ENCODE measurements at places on chromosomes 7 and 10.

DNA sequence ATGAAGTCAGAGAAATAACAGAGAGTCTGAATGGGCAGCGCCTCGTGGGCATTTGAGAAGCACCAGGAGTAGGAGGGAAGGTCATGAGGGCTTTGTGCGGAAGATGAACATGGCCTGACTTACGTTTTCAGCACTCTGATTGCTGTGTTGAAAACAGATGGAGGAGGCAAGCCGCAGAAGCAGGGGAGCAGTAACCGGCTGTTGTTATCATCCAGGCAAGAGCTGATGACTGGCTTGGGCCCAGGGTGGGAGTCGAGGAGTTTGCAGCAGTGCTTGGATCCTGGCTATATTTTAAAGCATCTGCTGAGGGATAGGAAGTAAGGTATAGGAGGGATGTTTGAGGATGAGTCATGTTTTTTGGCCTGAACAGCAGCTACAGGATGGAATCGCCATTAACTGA lies 12.7 kb upstream of the PDLIM1 start:
- DNase-seq, result no peak

DNA sequence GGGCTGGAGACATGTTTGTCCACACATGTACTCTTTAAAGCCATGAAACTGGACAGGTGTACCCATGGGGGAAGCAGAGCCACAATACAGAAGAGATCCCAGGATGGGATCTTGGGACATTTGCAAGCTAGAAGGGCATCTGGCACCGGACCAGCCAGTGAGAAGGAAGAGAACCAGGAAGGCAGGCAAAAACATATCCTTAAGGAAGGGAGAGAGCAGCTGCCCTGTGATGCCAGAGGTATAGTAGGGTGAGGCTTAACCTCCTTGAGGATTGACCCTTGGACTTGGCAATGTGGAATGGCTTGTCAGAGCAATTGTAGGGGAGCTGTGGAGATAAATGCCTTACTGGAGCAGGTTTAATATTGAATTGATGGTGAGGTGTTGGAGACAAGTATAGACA lies 17.9 kb upstream of the SUV39H2 start:
- no peak for DNase-seq

- DNase-seq, result no peak
Measured at GRCh38 chr10:4651404-4652037, 174.5 kb upstream of the AKR1E2 start.

GRCh38 chr7:66683770-66684123 lies 55.1 kb downstream of the KCTD7 start:
- no peak for DNase-seq

GRCh38 chr10:77892021-77892739 lies 34.4 kb downstream of the DLG5 start:
- DNase-seq, result no peak

- DNase-seq, result no peak
Measured at GRCh38 chr7:75762350-75762917, 9.6 kb downstream of the CCL26 start.

DNA sequence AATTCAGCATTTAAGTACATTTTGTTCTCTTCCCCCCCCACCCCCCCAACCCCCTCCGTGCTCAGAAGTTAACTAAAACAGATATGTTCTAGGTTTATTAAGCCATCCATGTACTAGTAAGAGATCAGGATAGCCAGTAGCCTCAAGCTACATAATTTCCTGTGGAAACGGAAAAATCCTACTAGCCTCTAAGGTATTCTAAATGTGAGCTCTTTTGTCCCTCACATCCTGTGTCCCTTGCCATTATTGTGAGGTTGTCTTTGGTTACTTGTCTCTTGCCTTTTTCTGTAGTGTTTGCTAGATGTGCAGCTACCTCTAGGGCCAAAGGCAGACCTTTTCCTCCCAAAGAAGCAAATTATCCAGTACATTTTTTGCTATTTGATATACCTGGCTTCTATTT lies 92.1 kb downstream of the BTRC start:
- DNase-seq, result no peak

DNA sequence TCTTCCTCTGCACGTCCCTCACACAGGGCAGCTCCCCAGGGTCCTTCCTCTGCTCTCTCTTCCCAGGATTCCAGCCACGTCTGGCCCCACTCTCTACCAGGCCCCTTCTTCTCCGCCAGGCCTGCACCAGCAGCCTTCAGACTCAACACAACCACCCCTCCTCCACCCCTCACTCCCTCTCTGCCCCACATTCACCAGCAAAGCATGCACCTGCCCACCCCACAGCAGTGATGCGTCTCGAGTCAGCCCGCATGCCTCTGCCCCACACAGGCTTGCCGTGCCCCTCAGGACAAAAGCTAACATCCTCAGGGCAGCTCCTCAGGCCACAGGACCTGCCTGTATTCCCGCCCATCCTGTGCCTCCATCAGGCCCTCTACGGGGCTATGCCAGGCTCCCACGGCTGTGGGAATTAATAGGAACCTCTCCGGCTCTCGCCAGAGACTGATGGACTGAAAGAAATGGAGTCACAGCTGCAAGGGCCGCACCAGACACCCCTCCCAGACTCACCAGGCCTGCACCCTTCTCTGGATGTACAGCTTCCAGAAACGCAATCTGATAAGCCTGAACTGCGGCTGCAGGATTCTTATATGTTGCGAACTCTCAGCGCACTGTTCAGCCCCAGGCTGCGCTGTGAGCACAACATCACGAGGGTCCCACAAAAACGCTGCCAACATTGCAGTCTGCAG lies 100.1 kb downstream of the CYTH3 start:
- DNase-seq, result no peak

Data from CD4-positive, alpha-beta T cell treated with Interleukin-17A for 4 hours (primary cell).